ENCODE measurements at places on chromosomes 1 and 21.

GRCh38 chr1:14460173-14460572 lies 138.3 kb upstream of the KAZN start:
- no peak for DNase-seq

DNA sequence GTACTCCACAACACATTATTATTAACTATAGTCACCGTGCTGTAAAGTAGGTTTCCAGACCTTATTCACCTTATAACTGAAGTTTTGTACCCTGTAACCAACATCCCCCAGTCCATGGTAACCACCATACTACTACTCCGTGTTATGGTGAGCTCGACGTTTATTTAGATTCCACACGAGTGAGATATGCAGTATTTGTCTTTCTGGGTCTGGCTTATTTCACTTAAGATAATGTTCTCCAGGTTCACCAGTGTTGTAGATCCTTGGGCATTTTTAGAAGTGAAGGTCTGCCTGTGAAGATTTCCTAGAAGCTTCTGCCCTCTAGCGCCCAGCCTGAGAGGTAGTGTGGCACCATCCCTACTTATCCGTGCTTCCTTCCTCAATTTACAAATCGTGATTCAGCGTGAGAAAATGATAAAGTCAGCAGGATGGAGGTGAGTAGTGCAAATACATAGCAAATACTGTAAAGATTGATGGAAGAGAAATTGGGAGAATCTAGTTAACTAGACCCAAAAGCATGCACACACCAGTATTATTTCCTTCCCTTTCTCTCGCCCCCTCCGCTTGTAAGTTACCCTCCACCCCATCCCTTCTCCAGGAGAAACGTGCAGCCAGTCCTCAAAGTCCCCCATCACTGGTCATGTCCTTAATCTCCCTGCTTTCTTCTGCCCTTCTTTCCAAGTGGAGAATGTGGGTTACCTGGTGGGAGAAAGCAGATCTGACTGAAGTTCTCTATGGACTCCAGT lies 36.0 kb upstream of the DISC1 start:
- peak; percentile 16 for DNase-seq

DNA sequence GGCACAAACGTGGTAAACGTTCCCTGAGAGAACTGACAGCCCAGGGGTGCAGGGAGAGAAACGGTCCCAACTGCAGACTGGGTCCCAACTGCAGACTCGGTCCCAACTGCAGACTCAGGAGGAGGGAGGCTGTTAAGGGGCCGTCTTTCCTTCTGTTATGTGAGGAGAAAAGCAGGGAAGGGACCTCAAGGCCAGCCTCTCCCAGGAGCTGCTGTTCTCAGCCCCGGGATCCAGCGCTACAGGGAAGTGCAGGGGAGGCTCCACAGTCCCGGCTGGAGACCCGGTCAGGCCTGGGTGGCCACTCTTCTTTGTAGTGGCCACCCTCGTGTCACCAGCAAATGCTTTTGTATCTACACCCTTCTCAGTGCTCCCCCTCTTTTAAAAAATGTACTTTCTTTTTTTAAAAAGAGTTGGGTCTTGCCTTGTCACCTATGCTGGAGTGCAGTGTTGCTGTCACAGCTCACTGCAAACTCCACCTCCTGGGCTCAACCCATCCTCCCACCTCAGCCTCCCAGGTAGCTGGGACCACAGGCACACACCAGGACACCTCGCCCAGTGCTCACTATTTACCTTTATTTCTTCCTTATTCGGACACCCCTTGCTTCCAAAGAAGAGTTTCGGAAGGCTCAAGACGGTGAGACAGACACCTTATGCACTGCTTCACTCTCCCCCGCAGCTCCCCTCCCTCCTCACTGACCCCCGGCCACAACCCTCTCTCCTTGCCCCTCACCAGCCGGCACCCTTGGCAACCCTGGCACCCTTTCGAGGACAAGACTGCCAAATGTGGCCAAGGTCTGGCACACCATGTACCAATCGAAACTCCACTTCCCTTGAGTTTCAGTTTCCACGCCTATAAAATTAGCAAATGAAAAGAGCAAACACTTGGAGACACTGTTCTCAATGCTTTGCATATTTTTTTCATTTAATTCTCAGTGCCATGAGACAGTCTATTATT lies 21.8 kb downstream of the CAPN2 start:
- no peak for DNase-seq

- DNase-seq: no peak
Observed at GRCh38 chr1:25192154-25192553, 40.1 kb downstream of the SYF2 start.

DNA sequence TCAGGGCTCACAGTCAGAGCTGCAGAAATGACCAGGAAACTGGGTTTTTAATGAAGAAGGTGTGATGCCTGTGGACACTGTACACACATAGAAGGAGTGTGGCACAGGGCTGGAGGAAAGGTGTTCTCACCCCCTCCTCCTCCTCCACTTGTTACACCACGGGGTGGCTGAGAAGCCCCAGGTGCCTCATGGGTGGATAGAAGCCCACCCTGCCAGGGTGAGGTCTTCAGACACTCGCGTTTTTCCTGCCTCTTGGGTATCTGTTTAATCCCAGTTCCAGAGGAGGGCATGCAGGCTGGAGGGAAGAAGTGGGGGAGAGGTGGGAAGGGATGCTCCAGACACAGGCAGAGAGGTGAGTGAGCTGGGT lies 9.7 kb upstream of the LAD1 start:
- DNase-seq: no peak

- no peak for DNase-seq
Observed at GRCh38 chr1:165527251-165528007, 16.4 kb upstream of the LRRC52 start.

DNA sequence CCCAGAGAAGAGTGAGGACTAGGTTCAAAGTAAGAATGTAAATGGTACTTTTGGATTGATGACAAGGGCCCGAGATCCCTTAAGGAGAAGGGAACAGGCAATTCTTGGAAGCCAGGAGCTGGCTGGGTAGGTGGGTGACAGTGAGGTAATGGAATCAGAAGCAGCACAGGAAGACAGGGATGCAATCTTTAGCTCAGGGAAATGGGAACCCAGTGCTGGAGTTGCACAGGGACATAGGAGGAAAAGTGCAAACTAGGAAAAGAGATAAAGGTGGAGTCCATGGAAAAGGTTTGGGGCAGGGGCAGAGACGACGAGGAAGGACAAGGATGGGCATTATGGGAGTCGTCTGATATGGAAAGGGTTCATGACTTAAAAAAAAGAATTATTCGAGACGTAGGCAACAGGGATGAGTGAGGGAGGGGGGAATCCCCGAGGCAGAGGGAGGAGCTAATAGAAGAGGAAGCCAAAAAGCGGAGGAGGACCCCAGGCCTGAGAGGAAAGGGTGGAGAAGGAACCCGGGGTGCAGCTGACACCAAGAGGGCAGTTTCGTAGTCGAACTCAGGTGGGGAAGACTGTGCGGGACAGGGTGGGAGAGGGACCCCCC lies 495 bp downstream of the PI4KB start:
- DNase-seq: no peak

DNA sequence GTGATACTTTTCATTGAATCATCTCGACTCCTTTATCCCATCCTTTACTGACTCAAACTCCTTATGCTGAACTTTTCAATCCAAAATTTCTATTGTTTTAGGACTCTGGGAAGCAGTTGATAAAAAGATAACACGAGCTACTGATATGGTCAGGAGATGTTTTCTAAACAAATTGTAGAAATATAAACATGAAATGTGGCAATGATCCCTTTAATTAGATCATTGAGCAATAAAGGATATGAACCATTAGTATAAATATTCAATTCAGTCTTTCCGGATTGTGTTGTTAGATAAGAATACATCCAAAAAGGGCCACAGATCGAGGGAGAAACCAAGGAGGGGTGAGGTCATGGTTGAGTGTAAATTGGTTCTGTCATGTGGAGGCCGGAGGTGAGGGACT lies 88.4 kb downstream of the NID1 start:
- no peak for DNase-seq

- DNase-seq: no peak
Observed at GRCh38 chr1:15110867-15111230, 42.7 kb upstream of the TMEM51 start.

GRCh38 chr1:29825274-29825940 lies 589.1 kb downstream of the PTPRU start:
- no peak for DNase-seq

DNA sequence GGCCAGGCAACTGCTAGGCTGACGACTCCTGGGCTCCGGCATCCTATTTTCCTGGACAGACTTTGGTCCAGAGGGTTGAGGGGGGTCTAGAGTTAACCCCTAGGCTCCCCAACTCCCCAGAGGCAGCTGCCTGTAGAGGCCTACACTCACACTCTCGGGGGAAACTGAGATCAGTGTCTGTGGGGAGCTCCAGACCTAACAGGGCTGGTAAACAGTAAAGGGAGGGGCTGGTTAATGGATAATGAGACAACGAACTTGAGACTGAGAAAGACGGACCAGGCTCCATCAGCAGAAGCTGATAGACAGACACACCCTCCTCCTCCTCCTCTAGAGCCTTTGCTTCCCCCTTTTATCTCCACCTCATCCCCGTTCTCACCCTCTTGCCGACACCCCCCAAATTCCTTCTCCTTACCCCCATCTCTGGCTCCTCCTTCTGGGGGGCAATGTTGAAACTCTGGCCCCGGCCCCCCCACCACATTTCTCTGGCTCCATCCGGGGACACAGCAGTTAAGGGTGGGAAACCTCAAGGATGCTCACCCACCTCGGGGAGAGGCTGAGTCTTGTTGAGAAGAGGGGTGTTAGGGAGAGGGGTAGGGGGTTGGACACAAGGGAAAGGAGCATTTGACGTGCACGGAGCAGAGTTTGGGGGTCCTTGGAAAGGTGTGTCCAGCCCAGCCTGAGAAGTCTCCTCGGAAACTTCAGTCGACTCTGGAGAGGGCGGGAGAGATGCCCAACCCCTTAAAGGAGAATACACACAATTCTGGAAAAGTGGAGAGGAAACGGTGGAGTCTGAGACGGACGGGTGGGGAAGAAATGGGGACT lies at the start of gene MTMR11:
Gene MTMR11 (minus strand): TSS at position 710 of the 822 bp plus-strand sequence. CDS start 232 bp downstream, at position 478.
- no peak for DNase-seq

All from retinal pigment epithelial cell (primary cell).